Stimulated activated CD4-positive, alpha-beta T cell treated with anti-CD3 and anti-CD28 coated beads, TNF-alpha, amount 100 ng/mL, for 24 hours (primary cell): ENCODE measurements at places on chromosomes 4 and X.

DNA sequence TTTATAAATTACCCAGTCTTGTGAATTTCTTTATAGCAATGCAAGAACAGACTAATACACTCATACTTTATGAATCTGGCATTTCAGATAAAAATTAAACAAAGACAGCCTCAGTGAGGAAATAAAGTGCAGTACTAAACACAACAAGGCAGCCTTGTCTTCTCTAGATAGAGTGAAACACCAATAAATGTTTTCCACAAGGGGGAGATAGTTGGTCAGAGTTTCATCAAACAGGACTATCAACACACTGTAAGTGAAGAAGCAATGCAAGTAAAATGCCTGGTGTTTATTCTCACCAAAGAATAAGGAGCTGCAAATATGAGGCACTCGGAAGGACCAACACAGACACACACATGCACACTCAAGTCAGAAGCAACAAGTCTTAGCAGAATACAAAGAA lies 62.8 kb downstream of the FAM9B start:
- no peak for DNase-seq

DNA sequence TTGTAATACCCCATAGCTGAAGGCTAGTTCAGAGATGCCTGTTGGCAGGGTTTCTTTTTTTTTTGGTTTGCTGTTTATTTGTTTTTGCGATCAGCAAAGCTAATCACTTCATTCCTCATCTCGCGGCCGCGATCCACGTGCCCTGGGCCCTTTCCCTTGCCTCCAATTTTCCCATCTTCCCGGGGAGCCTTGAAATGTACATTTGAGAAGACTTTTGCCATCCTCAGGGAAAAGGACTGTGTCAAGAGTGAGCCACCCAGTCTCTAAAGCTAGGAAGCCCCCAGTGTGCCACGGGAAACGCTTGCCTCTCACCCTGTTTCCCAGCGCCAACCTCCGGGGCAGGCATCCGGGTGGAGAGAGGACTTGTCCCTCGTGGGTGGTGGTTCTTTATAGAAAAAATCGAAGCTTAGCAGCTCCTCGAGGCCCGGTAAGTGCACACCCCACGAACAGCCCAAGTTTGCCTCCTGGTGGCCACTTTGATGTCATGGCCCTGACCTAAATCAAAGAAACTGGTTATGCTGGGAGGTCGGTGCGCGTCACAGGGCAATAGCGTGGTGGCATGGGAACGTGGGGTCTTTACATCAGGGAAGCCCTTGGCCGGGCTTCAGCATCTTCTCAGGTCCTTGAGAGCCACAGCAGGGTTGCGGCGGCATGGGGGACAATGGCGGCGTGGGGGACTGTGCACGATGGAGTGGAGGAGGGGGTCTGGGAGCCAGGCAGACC lies 42.0 kb downstream of the MAP7D3 start:
- no peak for DNase-seq

GRCh38 chr4:174528226-174528625 lies 5.9 kb upstream of the HPGD start:
- DNase-seq = no peak

DNA sequence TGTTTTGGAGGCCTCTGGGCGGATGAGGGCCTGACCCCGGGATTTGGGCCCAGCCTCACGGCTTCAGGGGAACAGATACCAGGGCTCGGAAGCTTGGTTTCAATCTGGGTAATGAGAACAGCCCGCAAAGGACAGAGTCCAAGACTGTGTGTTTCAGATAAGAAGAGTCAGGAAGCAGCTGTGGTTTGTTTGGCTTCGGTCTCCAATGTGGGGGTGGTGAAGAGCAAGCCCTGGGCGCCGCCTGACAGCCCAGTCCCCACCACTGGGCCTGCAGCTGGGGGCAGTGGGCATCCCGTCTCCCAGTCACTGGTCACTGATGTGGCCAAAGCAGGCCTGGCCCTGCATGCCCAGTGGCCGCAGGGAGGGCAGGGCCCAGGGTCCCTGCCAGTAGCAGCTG lies 9.1 kb downstream of the WFS1 start:
- no peak for DNase-seq

DNA sequence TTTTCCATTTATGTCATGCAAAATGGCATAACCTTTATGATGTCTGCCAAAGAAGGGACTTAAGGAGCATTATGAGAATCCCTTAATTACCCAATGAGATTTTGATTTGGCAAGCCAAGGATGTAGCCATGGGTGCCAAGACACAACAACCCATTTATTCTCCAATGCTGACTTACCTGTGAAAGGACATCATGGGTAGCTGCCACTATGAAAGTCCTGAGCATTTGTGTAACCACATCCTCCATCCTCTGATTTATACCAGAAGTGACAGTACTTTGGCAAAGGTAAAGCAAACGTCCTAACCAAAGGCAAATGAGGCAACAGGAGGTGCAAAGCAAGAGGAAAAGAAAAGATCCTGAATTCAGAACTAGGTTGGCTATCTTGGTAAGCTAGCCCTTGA lies 87.3 kb upstream of the EMCN start:
- DNase-seq = no peak

- no peak for DNase-seq
Measured at GRCh38 chr4:116899561-116899960, 185.8 kb downstream of the TRAM1L1 start.

DNA sequence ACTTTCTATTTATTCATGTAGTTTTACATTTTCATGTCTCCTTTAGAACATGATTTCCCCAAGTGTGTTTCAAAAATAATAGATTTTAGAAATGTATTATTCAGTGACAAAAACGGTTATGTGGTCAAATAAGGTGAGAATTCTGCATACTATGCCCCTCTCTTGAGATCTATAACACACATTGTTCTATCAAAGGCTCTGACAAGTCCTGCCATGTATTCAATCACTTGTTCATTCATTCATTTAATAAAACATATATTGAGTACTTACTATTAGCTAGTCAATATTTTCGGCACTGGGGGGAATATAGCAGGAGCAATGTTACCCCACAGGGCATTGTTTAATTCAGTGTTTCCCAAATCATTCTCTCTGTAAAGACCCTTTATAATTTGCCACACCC lies 58.4 kb upstream of the FGF13 start:
- no peak for DNase-seq

DNA sequence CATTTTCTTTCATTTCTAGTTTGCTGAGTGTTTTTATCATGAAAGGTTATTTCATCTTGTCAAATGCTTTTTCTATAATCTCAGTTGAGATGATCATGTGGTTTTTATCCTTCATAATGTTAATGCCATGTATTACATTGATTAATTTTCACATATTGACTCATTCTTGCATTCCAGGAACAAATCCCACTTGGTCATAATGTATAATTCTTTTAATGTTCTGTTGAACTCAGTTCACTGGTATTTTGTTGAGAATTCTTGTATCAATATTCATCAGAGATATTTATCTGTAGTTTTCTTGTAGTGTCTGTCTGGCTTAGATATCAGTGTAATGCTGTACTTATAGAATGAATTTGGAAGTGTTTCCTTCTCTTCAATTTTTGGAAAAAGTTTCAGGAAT lies 16.7 kb upstream of the LHFPL1 start:
- DNase-seq = no peak

- DNase-seq = no peak
Measured at GRCh38 chrX:41734530-41734929, 10.5 kb downstream of the GPR82 start.

DNA sequence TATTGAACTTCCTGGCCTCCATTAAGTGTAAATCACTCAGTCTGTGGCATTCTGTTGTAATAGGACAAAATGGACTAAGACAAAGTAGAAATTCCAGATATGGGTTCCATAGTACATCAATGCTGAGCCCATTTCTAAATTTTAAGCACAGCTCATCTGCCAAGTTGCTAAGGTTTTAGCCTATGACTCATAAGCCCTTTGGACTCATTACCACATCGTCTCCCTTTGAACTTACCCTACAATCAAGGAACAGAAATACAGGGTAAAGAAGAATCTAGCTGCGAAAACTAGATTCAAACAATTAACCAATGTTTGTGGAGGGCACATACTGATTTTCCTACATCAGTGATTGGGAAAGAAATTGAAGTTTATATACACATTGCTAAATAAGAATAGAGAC lies 31.8 kb downstream of the NAA11 start:
- DNase-seq = no peak

DNA sequence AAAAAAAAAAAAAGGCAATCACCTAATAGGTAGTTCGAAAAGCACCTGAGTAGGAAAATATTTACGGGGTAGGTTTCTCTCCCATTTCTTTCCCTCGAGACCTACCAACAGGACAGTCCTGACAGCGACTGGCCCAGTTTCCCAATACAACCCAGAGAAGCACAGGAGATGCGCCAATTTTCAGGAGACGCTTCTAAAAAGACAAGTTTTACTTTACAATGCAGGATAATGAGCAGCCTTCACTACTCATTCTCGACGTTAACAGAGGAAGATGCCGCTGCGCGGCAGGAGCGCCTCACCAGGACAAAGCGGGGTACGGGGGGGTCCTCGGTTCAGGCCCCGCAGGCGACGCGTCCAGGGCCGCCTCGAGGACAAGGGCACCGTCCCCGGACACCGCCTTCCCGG lies 708 bp downstream of the BCLAF3 start:
- no peak for DNase-seq

GRCh38 chr4:182680234-182680653 lies 236.9 kb downstream of the DCTD start:
- DNase-seq = no peak

DNA sequence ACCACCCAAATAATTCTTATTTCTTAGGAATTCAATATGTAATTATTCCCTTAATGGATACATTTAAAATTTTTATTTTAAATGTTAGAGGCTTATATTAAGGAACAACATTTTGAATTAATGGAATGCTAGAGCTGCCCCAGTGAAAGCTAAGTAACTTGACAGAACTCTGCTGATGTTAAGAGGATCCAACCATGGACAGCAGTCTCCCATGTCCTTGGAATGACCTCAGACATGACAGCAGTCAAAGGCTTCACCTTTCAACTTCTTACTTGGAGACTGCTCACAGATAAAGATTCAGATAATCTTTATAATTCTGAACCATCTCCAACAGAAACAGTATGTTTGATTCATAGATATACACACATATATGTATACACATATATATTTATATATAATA lies 17.2 kb downstream of the PDLIM3 start:
- no peak for DNase-seq

DNA sequence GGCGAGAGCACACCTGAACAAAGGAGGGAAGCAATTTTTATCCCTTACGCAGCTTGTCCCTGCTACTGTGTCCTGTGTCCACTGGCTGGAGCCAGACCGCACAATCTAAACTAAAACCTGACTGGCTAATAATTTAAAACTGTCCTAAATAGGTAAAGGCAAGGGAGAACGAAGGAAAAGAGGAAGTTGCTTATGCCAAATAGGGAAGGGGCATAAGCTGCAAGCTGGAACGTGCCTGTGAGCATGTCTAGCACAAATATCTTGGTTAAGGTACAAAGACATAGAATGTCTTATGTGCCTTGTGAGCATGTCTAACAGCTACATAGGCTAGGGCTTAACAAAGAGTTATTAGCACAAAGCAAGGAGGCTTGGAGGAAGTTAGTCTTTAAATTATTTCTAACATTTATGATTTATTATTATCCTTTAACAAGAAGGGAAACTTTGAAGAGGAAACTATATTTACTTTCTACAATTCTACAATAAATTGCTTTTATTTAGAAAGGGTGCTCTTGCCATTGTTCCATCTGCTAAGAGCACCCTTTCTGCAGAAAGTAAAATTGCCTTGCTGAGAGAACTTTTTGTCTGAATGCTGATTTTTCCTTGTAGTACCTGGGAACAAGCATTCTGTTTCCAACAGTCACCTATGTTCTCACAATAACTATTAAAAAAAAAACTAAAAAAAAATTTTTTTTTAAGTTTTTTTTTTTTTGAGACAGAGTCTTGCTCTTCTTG lies 80.6 kb upstream of the CBR4 start:
- DNase-seq = no peak

GRCh38 chrX:71118985-71119535 lies 664 bp downstream of the MED12 start:
- no peak for DNase-seq

- no peak for DNase-seq
Measured at GRCh38 chrX:10049236-10049635, 82.1 kb downstream of the CLDN34 start.

GRCh38 chr4:16337936-16338335 lies 111.7 kb upstream of the TAPT1 start:
- DNase-seq = no peak

DNA sequence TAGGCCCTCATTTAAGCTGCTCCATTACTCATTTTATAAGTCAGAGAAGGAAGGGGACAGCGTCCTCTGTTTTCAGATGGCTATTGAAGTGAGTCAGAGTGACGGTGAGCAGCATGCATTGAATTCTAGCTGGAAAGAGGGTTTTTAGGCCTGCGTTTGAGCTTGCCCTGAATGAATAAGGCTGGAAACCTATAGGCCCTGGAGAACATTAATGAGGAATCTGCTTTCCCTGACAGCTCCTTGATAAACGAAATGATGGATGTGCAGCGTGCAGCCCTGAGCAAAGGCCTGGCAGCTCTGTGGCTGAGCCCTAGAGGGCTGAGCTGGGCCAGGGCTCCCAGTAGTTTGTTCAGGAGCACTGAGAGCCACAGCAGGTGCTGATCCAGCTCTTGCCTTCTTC lies 33.4 kb downstream of the TBL1X start:
- no peak for DNase-seq

DNA sequence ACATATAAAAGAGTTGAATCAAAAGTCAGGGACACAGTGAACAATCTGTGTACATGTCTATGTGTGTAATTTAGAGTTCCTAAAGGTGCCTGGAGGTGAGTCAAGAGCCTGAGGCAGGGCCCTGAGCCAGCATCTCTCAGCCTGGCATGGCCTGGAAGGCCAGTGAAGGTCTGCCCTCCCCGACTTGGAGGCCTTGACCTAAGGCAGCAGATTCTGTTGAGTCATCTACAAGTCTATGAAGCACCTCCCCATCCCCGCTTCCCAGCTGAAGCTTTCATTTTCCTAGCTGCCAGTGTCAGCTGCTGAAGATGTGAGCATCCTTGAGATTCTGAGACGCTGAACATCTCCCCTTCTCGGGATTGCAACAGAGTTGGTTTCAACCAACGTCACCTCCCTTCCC lies 583.9 kb downstream of the BCOR start:
- DNase-seq = no peak

DNA sequence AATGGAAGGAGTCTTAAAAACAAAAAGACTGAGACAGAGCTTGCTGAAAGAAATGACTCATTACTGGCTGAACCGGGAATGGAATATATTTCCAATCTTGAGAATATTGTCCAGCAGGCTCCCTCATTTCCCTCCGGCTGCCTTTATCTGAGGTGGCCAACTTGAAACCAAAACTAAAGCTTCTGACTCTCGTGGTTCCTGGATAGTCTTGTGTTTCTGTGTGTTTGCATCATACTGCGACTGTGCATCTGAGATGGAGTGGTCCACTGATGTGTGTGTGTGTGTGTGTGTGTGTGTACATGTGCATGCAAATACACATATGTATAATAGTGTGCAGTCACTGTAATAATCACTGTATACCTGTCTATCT lies 145.6 kb upstream of the SCML1 start:
- no peak for DNase-seq

DNA sequence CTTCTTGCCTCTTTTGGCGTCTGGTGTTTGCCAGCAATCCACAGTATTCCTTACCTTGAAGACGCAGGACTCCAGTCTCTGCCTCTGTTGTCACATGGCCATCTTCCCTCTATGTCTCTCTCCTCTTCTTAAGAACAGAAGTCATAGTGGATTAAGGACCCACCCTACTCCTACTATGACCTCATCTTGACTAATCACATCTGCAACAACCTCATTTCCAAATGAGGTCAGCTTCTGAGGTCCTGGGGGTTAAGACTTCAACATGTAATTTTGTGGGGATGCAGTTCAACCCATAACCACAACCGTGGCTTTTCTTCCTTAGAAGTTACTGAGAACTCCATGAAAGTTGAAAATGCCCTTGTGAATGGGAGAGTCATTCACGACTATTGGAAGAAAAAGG lies 23.3 kb downstream of the TLR8 start:
- DNase-seq = no peak
